Lung (tissue), 17 donors: ENCODE measurements at places on chromosomes 12 and 14. TPM values are rescaled to one million over a fixed set of nuclear protein-coding genes. Genes with fewer than 3 reads are reported as not detected.

- H3K36me3 ChIP-seq: no peaks in the 10 kb centered on the region
- peaks cover 8% of the 10 kb centered on the region for H3K4me1 ChIP-seq
- no peak overlapping the region for H3K4me3 ChIP-seq
- H3K27ac ChIP-seq: no peak overlapping the region
- DNase-seq: peak; percentile 78
Measured at GRCh38 chr14:55752580-55753390, 172.8 kb downstream of the KTN1 start.

DNA sequence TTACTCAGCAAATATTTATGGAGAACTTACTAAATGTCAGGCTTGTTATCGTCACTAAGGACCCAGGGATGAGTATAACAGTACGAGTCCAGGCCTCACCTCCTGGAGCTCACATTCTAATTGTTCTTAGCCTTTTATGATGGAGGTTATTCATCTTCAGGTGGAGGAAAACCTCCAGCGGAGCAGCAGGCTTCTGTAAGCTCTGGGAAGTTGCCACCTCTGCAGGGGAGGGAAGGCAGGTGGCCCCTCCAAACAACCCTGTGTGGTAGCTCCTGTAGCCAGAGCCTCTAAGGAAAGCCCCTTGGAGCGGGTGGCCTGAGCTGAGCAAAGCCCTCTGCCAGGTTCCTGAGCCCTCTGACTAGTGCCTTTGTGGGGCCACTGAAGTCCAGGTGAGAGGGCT lies 104.1 kb downstream of the SMOC1 start:
- DNase-seq: no peak
- no peak overlapping the region for H3K27ac ChIP-seq
- H3K36me3 ChIP-seq: no peaks in the 10 kb centered on the region
- no peaks in the 10 kb centered on the region for H3K27me3 ChIP-seq
- H3K4me1 ChIP-seq: no peaks in the 10 kb centered on the region

DNA sequence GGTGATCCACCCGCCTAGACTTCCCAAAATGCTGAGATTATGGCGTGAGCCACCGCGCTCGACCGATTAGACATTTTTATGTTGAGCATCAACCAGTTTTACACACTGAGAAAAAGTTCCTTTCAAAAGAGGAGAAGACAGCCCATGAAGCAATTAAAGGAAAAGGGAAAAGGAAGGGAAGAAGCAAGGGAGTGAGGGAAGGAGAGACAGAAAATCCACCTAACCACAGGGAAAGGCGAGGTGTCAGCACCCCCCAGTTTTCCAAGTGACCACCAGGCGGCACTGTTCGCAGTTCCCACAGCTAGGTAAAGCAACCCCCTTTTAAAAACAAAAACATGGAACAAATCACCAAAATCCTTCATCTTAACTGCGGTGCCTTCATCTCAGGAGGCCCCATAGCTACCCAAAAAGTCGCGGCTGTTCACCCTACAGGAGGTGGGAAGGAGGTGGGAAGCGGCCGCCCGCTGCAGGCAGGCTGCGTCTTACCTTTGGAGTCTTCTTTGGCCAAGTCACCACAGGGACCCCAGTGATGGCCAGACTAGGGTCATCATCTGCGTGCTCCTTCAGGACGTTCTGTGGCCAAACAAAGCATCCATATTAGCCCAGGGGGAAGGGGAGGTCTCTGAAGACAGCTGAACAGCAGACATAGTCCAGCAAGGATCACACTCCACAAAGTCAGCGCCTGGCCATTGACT lies 86.6 kb downstream of the KDM2B start:
- H3K27ac ChIP-seq: no peak overlapping the region
- H3K36me3 ChIP-seq: no peaks in the 10 kb centered on the region
- no peak overlapping the region for H3K4me3 ChIP-seq

GRCh38 chr12:114662512-114663177 lies 21.3 kb downstream of the TBX3 start:
- no peaks in the 10 kb centered on the region for H3K36me3 ChIP-seq
- no peak overlapping the region for H3K4me3 ChIP-seq
- H3K4me1 ChIP-seq: no peaks in the 10 kb centered on the region
- peaks cover 8% of the 10 kb centered on the region for H3K27me3 ChIP-seq
- DNase-seq: peak; percentile 78

- H3K4me3 ChIP-seq: no peak overlapping the region
- H3K4me1 ChIP-seq: peaks cover 9% of the 10 kb centered on the region
- peaks cover 6% of the 10 kb centered on the region for H3K36me3 ChIP-seq
- H3K27me3 ChIP-seq: no peaks in the 10 kb centered on the region
- DNase-seq: no peak
Measured at GRCh38 chr14:24437020-24437735, 5.4 kb downstream of the SDR39U1 start.

GRCh38 chr12:56565510-56566101 lies 44.0 kb downstream of the RBMS2 start:
- H3K27ac ChIP-seq: peak overlapping the region; percentile 80
- H3K4me1 ChIP-seq: peaks cover under 1% of the 10 kb centered on the region
- H3K36me3 ChIP-seq: peaks cover 8% of the 10 kb centered on the region
- H3K27me3 ChIP-seq: no peaks in the 10 kb centered on the region
- no peak overlapping the region for H3K4me3 ChIP-seq

- DNase-seq: peak; percentile 26
- H3K36me3 ChIP-seq: no peaks in the 10 kb centered on the region
- H3K4me3 ChIP-seq: no peak overlapping the region
- H3K27me3 ChIP-seq: no peaks in the 10 kb centered on the region
Measured at GRCh38 chr14:86310611-86311010, 780.7 kb downstream of the FLRT2 start.

GRCh38 chr12:32727237-32727636 lies 28.5 kb downstream of the YARS2 start:
- no peak overlapping the region for H3K27ac ChIP-seq
- no peak for DNase-seq
- no peaks in the 10 kb centered on the region for H3K4me1 ChIP-seq
- peaks cover 27% of the 10 kb centered on the region for H3K36me3 ChIP-seq

- H3K36me3 ChIP-seq: no peaks in the 10 kb centered on the region
- H3K4me3 ChIP-seq: no peak overlapping the region
- no peak overlapping the region for H3K27ac ChIP-seq
- no peaks in the 10 kb centered on the region for H3K27me3 ChIP-seq
Measured at GRCh38 chr14:56027916-56028712, 90.1 kb upstream of the PELI2 start.

Gene MGP
- total RNA-seq: 175 TPM

Gene ATL1
- total RNA-seq: 5.9 TPM
